ENCODE measurements at places on chromosomes 2 and 18.
A peak's percentile ranks its signal among the peaks of the same experiment; 100 is the strongest.

- DNase-seq: no peak
Measured at GRCh38 chr2:10193851-10194820, 71.6 kb downstream of the RRM2 start.

DNA sequence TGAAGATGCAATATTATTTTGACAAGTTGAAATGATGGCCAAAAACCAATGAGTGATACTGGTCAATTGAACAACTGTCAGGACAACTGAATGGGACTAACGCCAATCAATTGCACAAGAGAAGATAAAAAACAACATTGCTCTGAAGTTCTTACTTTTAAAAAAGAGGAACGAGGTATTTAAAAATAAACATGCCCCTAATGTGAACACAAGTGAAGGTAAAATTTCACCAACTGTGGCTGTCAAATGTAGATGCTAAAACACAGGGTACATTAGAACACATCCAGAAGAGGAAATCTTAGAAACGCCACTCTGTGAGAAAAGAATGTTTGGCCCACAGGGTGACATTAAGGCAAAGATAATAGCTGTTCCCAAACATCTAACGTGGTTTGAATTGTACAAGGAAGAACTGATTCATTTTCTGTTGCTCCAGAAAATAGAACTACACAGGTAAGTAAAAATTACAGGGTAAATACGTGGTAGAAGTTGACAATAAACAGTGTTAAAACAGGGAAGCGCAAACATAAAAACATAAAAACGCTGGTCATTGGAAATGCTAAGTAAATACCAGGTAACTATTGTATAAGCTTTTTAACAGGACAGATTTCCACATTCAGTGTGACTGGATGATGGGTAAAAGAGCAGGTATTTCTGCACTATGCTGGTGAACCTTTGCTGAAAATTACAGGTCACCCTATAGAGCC, 20.3 kb downstream of the LONRF2 start:
- no peak for DNase-seq

- DNase-seq: no peak
Measured at GRCh38 chr2:128684523-128684922, 365.9 kb upstream of the HS6ST1 start.

DNA sequence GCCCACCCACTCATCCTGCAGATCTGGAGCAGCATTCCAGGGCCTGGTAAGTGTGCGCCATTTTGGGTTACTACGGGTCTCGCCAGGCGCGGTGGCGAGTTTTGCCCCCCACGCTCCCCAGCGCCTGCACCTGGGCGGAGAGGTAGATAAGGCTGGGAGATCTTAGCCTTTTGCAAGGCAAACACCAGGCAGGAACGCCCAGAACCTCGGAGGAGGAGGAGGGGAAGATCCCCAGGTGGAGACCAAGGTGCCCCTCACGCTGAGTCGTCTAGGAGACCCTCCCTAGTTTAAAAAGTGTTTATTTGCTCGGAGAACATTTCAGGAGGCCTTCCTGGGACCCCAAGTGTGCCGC, 365 bp upstream of the RAMP1 start:
- DNase-seq: no peak

DNA sequence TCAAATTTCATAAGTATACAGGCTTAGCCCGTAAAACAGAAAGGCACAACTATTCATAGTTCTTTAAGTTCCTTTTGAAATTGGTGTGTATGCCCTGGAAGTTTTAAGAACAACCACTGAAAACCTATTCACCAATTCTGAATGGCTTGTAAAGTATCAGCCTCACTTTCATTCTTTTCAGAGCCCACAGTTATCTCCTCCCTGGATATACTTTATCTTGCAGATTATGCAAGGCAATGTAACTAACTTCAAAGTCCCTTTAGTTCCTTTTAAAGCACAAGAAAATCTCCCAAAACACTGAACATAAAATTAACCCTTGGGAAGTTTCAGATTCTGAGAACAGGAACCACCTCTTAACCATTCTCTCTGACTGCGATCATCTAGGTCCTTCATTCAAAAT, 1.1 kb downstream of the STRN start:
- DNase-seq: no peak

- no peak for DNase-seq
Measured at GRCh38 chr2:55000341-55000740, 49.9 kb downstream of the RTN4 start.

DNA sequence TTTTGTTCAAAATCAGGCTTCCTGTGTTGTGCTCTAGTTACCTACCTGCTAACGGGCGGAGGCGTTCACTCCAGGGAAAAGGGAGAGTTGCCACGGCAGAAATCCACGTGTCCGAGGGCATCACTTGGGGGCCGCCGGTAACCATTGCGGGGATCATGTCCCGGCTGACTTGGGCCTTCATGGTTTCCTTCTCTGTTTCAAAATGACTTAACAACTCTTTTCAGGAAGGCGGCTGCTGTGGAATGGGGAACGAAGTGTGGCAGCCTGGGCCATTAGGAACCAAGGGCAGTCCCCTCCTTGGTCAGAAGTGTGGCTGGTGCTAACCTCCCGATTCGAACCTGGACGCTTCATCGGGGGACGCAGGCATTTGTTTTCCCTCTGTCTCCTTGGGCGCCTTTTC, 56.8 kb downstream of the INPP5D start:
- DNase-seq: no peak

DNA sequence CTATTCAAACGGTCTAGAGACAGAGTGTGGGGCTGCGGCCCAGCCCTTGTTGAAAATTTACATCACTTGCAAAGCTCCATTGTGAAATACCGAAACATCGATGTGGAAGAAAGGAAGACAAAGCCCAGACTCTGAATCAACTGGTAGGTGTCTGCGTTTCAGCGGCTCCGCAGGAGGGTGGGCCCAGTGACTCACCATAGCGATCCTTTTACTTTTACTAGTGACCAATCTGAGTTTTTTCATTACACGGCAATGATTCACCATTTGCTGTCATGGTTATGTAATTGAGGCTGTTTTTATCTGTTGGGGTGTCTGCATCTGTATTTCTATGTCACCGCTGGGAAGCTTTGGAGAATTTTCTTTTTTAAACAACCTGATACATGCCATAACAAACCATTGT, 66.6 kb upstream of the ODC1 start:
- DNase-seq: peak; percentile 97

- DNase-seq: no peak
Measured at GRCh38 chr2:123563515-123563914, 461.6 kb upstream of the CNTNAP5 start.

- no peak for DNase-seq
Measured at GRCh38 chr2:43131890-43132682, 94.3 kb downstream of the ZFP36L2 start.

DNA sequence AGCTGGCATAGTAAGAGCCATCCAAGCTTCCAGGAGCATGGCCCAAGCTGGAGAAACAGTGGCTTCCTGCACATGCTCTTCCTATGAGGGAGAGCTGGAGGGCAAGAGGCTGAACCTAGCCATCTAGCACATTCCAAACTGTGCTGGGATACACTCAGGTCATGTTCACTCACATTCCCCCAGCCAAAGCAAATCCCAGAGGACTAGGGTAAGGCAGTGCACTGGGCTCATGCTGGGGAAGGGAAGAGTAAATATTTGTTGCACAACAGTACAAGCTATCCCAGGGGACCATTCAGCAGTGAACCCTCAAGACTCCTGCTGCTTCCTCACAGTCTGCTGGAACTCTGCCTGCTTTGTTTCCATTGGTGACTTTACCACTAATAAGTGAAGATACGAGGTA, 20.7 kb upstream of the GYPC start:
- DNase-seq: no peak

- no peak for DNase-seq
Measured at GRCh38 chr2:71511776-71512175, 58.4 kb downstream of the DYSF start.

DNA sequence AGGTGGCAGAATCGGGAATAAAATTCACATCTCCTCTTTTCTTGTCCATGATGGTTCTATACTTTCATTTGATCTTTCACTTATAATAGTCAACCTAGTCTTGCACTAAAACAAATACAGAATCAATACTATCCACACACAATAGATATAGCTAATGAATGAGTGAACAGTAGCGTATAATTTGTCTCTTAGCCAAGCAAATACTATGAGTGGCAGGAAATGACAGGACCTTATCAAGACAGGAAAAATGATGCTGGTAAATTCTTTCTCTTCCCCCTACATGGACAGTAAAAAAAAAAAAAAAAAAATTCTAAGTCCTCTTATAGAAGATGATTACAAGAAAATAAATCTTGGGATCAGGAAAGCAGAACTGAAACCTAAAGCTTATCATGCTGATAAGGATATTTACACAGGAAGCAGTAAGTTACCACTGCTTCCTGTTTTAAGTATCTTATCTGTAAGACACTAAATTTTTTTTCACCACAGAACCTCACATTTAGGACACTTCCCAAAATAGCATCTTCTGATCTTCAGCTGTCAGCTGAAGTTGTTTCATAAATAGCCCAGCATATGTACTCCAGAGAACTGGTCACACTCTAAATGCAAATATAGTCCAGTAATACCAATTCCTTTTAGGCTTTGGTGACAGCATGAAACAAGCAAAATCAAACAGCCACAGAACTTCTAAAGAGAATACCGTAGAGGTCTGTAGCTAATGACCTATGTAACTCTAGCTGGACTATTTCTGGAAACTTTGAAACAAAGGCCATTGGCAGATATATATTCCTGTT, 27.0 kb downstream of the IRS1 start:
- no peak for DNase-seq

DNA sequence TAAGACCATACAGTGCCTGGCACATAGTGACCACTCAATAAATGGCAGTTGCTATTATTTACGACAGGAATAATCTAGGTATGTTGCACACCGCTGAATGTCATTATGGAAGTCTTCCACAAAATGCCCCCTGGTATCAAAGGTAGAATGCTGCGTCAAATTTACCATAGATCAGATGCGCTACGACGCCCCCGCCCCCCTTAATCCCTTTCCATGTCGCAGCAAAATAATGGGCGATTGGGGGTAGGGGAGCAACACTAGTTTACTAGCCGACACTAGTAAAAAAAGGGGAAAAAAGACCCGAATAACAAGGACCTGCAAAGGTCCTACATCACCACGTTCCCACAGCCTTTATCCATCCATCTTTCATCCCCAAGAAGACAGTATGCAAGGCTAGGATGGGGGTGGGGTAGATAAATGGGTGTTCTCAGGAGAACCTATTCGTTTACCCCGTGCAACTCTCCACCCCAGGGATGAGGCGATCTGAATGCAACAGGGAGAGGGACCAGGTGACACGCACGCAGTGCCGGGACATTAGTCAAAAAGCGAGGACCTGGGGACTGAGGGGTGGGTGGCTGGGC, 455 bp downstream of the PREPL start:
- DNase-seq: no peak

- no peak for DNase-seq
Measured at GRCh38 chr2:68605939-68606338, 37.4 kb upstream of the PROKR1 start.

GRCh38 chr2:191895195-191895594, 48.3 kb upstream of the CAVIN2 start:
- DNase-seq: no peak

DNA sequence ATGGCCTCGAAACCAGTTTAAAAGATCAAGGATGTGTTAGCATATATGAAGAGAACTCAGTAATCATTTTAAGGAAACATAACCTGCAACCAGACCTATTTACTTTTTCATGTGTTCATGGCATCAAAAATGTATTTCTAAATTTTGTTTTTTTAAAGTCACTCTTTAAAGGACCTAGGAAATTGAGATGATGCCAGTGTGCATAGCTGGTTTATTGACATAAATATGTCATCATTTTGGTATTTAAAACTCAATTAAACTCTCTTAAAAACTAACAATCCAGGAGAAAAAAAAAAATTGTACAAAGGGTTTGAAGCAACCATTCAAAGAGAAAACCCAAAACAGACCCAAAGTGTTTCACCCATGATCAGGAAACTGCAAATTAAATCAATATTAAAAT, 198.9 kb upstream of the RND3 start:
- DNase-seq: no peak

DNA sequence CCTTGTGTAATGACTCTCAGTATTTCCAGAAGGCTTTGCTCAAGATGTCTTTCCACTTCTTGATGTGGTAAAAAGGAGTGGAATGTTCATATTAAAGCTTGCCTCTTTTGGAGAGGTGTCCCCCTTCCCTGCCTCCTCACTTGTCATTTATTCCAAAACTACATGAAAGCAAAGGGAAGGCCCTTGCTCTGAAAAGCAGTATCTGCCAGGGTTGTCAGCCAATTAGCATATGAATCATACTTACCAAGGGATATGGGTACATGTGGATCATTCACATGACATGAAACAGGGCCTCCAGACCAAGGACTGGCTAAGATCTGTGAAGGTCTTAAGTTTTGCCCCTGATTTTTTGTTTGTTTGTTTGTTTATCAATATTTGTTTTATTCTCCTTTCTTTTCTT, 31.3 kb downstream of the ANXA4 start:
- peak; percentile 51 for DNase-seq

GRCh38 chr2:144583741-144584453, 64.0 kb upstream of the ZEB2 start:
- DNase-seq: peak; percentile 83

DNA sequence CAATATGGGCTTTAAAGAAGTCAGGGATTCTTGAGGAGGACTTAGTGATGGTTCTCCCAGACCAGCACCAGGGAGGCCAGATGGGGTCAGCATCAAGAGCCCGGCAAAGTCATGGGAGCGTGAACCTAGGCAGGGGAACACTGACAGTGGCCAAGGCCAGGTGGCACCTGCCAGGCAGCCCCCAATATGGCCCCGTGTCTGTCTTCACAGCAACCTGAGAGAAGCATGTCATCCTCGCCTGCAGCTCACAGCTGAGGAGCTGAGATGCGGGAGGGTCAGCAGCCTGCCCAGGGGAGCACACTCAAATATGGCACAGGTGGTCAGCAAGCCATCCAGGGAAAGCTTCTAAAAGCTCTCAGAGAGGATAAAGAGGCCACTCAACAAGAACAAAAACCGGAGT, 105.7 kb upstream of the GPC1 start:
- DNase-seq: no peak

- no peak for DNase-seq
Measured at GRCh38 chr2:10501451-10501961, 53.4 kb upstream of the ODC1 start.

- no peak for DNase-seq
Measured at GRCh38 chr2:47301277-47301618, 101.7 kb upstream of the MSH2 start.

GRCh38 chr2:25313711-25314513, 27.8 kb downstream of the DNMT3A start:
- no peak for DNase-seq

DNA sequence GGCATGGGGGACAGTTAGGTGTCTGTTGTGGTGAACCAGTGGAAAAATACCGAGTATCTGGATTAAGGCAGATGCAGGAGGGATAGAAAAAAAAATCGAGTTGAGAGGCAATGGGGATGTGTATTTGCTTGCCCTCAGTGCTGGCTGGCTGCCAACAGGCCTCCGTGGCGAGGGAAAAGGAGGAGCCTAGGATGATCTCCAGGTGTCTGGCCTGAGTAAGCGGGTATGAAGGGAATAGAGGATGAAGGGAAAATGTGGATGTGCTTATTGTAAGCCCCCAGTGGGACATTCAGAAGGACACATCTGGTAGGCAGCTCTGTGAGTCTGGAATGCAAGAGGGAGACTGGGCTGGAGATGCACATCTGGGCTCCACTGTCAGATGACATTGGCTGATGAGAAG, 22.8 kb downstream of the KCNS3 start:
- no peak for DNase-seq

GRCh38 chr2:49021271-49021670, 133.0 kb downstream of the FSHR start:
- no peak for DNase-seq

GRCh38 chr2:200081236-200081635, 125.9 kb downstream of the MAIP1 start:
- no peak for DNase-seq
